ENCODE measurements at places on chromosomes 12 and 14. TPM values are rescaled to one million over a fixed set of nuclear protein-coding genes. Genes with fewer than 3 reads are reported as not detected.
A peak's percentile ranks its signal among the peaks of the same experiment; 100 is the strongest.

DNA sequence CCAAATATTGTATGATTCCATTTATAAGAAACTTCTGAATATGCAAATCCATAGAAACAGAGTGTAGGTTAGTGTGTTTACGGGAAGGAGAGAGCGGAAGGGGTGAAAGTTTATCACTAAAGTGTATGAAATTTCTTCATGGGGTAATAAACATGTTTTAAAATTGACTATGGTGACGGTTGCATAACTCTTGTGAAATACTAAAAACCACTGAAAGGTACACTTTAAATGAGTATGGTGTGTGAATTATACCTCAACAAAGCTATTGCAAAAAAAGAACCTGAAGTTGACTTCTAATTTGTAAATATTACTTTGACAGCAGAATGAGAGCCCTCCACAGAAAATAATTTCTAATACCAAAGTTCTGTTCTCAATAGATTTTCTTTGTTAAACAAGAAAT is 47.1 kb downstream of the ATG2B start:
- no peak for DNase-seq

- no peak for DNase-seq
These were observed 9.3 kb upstream of the C12orf43 start for GRCh38 chr12:121025442-121026226.

The ERGIC2 gene
- total RNA-seq = 83.7 TPM

DNA sequence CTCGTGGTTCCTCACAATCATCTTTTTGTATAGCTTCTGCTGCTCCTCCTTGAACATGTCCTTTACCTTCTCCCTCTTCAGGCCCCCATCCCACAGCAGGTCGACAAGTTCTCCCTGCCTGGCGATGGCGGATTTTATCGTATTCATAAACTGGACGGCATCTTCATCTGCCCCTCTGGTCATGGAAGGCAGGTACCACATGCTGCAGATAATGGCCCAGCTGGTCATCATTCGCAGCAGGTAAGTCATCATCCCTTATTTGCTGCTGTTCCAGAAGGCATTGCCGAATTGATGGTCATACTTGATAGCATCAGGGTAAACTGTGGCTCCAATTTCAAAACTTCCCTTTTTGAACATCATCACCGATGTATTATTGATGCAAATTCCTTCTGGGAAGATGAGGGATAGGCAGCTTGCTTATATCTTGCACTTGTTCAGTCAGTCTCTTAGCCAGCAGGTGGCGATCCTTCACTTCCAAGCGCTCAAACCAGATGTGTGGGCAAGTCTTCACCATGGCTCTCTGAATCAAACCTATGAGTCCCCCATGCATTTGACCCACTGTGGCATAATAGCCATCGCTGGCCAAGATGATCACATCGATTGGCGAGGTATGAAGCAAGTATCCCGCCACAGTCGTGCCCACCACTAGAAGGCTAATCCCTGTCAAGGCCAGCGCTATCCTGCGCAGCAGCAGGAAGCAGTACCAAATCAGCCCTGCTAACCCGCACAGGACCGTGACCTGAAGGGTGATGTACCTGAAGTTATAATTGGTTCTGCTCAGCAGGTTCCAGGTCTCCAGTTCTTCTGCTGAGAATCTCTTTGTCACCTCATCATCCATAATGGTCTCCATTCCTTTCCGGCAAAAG is 381.5 kb upstream of the STXBP6 start:
- no peak for DNase-seq

- no peak for DNase-seq
These were observed 25.9 kb downstream of the ACTN1 start for GRCh38 chr14:68953196-68953555.

DNA sequence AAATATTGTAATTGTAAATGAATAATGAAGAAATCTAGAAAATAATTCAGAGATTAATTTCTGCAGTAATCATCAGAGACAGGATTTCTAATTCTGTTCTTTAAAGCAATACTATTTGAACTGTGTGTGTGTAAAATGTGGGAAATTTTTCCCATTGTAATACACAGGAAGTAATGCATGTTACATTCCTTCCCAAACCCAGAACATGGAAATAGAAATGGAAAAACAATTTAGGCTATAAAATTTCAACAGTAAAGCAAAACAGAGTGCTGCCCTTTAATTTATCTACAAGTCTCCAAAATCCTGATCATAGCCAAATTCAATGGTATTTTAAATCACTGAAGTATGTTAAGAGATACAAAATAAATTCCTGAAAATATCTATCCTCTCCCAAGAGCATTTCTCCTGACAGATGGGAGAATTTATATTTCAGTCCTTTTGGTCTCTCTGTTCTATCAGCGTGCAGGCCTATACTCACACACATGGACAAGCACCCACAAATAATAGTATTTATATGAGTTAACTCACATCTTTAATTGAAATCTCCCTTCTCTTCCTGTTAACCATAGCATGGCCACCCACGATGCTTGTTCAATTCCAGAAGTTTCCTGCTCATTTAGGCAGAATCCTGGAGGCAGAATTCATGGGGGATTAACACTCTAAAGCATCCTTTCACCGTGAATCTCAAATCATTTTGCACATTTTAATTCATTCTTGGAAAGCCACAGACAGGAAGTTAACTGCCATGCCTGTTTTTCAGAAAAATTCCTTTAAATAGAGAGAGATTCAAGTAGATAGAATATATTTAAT is 1465.4 kb upstream of the FLRT2 start:
- no peak for DNase-seq

The LALBA gene
- total RNA-seq = not detected

DNA sequence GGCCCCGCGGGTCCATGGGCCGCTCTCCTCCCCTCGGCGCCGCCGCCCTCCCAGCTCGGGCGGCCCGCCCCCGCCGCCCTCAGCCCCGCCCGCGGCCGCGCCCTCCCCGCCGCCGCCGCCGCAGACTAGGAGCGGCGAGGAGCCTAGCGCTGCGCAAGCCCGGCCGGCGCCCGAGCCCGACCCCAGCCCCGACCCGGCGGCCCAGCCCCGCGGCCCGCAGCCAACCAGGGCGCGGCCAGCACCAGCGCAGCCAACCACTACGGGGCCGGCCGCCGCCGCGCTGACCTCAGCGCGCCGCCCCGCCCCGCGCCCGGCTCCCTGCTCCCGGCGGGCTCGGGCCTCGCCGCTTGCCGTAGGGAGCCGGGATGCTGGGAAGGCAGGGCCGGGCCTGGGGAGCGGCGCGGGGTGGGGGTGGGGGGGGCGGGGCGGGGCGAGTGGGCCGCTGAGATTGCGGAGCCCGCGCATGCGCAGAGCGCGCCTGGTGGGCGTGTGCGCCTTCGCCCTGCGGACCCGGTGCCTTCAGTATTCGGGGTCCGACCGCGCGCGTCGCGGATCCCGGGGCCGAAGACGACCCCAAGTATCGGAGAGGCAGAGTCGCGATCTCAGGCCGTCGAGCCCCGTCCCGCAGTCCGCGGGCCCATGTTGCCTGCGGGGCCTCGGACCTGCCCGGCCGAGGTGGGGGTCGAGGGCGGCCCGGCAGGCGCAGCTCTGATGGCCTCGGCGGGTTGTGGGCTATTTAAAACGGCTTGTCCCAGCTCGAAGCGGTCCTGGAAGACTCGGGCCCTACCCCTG is at the start of gene CDC42BPB:
TSS of gene CDC42BPB (minus strand) at position 178 of the 792 bp plus-strand sequence. CDS start 376 bp downstream, outside the sequence.
- DNase-seq = peak; percentile 60

- no peak for DNase-seq
These were observed 5.7 kb upstream of the ATG101 start for GRCh38 chr12:52063981-52064649.

DNA sequence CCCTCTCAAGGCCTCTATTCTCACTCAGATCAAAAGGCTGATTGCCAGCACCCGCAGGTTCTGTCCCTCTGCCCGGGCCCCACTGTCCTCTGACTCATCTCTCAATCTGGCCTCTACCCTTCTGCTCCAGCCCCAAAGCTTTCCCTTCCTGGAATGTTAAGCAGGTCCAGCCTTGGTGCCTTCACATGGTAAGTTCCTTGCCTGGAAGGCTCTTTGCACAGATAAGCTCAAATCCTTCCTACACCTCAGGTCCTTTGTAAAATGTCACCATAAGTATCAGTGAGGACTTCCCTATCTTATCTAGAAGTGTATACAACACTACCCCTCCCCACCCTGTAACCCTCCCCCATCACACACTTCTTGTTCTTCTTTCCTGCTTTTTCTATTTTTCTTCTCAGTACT is 22.2 kb downstream of the LPCAT3 start:
- no peak for DNase-seq

- DNase-seq = no peak
These were observed 118.8 kb downstream of the TSPAN9 start for GRCh38 chr12:3195859-3196483.

DNA sequence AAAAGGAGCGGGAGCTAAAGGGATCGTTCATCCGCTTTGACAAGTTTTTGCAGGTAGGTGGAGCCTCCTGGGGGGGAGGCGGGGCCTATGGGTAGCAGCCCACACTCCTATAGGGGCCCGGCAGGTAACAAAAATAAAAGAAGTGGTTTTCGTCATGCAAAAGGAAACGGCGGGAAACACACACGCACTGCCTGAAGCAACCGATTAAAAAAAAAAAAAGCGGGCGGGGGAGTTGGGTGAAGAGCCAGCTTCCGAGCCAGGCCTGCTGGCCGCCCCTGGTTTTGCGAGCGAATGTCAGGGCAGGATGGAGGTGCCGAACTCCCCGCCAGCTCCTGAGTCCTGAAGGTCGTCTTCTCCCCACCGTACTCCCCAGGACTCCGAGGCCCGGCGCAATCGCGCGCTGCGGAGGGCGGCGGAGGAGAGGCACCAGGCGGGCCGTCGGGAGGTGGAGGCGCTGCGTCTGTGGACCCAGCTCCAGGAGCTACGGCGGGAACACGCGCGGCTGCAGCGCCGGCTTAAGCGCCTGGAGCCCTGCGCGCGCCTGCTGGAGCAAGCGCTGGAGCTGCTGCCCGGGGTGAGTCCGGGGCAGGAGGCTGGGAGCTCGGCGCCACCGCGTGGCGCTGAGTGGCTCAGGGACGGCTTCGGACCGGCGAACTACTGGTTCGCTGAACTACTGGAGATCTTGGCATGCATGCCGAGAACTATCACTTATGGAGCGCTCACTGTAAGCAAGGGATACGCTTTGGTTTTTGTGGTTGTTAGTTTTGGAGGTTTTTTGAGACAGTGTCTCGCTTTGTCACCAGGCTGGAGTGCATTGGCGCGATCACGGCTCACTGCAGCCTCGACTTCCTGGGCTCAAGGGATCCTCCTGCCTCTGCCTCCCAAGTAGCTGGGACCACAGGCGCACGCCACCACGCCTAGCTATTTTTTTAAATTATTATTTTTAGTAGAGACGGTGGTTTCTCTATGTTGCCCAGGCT is 3.6 kb downstream of the CFAP73 start:
- peak; percentile 46 for DNase-seq

GRCh38 chr12:6615802-6616201 is 8.6 kb upstream of the CHD4 start:
- no peak for DNase-seq

The PIWIL1 gene
- 0.04 TPM for total RNA-seq

GRCh38 chr14:94572637-94573303 is 8.5 kb upstream of the SERPINA5 start:
- no peak for DNase-seq

The FAM181A gene
- total RNA-seq = not detected

- no peak for DNase-seq
These were observed 64.5 kb downstream of the TESC start for GRCh38 chr12:117034701-117035151.

DNA sequence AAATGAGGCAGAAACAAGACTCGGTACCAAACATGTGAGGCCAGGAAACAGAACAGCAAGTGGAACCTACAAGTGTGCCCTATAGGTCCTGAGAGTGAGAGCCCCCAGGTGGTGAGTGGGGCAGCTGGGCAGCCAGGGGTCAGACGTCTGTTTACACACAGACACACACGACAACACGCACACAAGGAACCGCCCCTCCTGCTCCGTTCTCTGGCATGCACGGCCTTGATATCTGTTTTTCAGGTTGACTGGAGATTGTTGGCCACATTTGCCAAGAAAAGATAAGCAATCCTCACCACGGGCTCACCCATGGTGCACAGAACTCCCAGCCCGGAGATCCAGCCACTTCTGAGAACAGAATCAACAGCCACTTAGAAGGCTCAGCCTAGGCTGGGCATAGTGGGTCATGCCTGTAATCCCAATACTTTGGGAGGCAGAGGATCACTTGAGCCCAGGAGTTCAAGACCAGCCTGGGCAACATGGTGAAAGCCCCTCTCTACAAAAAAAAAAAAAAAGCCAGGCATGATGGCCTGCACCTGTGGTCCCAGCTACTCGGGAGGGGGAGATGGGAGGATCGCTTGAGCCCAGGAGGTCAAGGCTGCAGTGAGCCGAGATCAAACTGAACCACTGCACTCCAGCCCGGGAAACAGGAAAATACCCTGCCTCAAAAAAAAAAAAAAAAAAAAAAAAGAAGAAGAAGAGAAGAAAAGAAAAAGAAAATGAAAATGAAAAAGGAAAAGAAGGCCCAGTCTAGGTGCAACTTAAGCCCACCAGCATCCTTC is 19.4 kb upstream of the EIF5 start:
- DNase-seq = no peak

- DNase-seq = no peak
These were observed 568 bp upstream of the SIVA1 start for GRCh38 chr14:104752423-104752734.

The FOS gene
- 59.6 TPM for total RNA-seq

GRCh38 chr12:131827961-131828534 is at the start of gene MMP17:
Gene MMP17, plus strand, starts transcription at chr12:131828393. Its CDS starts 102 bp downstream, at chr12:131828495.
- DNase-seq = no peak

- no peak for DNase-seq
These were observed 739.6 kb upstream of the TBX3 start for GRCh38 chr12:115423546-115423987.

GRCh38 chr12:54386403-54387113 is 2.0 kb upstream of the ZNF385A start:
- no peak for DNase-seq

DNA sequence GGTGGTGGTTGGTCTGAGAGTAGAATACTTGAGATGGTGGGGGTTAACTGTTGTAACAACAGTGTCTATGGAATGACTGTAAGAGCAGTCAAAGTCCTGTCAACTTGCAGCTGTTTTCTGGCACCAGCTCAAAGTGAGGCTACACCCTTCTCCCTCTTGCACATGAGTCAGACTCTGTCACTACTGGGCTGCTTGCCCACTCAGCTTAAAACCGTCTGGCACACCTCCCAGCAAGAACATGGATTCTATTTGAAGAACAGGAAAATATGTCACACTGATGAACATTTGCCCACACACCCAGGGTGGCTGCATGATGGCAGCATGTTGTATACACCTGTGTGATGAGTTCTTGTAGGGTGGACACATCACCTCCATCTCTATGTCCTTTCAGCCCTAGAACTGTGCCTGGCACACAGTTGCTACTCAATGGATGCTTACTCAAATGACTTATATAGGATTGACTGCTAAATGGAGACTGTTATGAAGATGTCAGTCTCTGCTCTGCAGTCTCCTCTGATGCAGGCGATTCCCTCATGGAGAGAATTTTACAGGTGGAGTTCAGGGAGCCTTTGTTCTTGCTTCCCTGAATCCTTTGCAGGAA is 19.3 kb upstream of the SERPINA6 start:
- DNase-seq = peak; percentile 95

The SUSD6 gene
- 14.5 TPM for total RNA-seq

The CFAP54 gene
- total RNA-seq = 0.78 TPM

The MIPOL1 gene
- 9.3 TPM for total RNA-seq

GRCh38 chr14:105880616-105881015 is 354.2 kb downstream of the TMEM121 start:
- DNase-seq = no peak

Data from foreskin keratinocyte (primary cell).